Kidney glomerular epithelial cell (primary cell): ENCODE measurements at places on chromosomes 4 and X.

GRCh38 chr4:21992330-21992729, 43.8 kb upstream of the KCNIP4 start:
- no peak for DNase-seq

DNA sequence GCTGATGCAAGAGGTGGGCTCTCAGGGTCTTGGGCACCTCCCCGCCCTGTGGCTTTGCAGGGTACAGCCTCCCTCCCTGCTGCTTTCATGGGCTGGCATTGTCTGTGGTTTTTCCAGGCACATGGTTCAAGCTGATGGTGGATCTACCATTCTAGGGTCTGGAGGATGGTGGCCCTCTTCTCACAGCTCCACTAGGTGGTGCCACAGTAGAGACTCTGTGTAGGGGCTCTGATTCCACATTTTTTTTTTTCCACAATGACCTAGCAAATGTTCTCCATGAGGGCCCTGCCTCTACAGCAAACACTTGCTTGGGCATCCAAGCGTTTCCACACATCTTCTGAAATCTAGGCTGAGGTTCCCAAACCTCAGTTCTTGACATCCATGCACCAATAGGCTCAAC, 657.9 kb upstream of the CT83 start:
- no peak for DNase-seq

DNA sequence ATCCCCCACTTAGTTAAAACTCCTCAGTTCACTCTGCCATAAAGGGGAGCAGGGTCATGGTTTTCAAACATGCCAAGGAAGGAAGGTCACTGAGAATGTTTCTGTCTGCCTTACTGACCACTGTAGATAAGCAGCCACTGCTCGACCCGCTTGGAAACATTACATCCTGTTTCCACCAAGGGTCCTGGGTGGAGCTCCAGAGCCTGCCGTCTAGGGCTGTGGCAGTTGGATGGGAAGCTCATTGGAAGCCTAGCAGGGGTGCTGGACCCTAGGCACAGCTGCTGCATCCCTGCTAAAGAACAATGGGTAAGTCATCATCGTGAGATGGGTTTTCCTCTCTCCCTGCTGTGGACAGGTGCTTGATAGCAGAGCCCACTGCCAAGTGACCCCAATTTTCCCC, 76.0 kb upstream of the SRD5A3 start:
- no peak for DNase-seq

DNA sequence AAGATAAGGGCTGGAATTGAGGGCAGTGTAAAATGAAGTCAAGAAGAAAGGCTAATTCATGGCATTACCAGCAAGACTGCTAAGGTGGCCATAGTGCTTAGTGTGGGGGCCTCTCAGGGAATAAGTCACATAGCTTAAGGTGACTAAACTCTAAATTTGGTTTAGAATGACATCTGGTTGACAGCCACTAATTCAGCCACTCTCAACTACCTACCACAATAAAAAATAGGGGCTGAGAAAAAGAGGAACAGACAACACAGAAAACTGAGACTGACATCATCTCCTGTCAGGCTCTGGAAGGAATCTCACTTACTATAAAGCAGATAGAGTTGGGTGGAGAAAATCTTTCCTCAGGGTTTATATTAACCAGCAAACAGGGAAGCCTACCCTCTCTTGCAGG, 96.9 kb downstream of the CHRDL1 start:
- DNase-seq, result no peak

DNA sequence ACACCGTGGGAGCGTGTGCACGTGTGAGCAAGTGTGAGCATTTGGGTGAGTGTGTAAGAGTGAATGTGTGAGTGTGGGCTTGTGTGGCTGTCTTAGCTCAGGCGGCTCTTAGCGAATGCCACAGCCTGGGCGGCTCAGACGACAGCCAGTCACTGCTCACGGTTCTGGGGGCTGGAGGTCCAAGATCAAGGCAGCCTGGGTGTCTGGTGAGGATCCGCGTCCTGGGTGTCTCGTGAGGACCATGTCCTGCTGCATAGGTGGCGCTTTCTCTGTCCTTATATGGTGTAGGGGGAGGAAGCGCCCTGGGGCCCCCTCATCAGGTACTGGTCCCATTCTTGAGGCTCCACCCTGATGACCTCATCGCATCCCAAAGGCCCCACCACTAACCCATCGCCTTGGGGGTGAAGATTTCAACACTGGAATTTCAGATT, 4.5 kb downstream of the DOK7 start:
- no peak for DNase-seq

GRCh38 chr4:102263024-102263787, 82.1 kb downstream of the SLC39A8 start:
- DNase-seq, result peak; percentile 89

- peak; percentile 50 for DNase-seq
Measured at GRCh38 chr4:99723612-99724011, 66.0 kb upstream of the C4orf54 start.

GRCh38 chr4:139756391-139757180, 91.0 kb downstream of the MGST2 start:
- DNase-seq, result no peak

- peak; percentile 32 for DNase-seq
Measured at GRCh38 chrX:154373340-154374306, 811 bp downstream of the FLNA start.

- no peak for DNase-seq
Measured at GRCh38 chr4:183797011-183797444, 108.1 kb upstream of the STOX2 start.
